NCI-H1930 (cell line): ENCODE measurements at places on chromosomes 7 and 10.

DNA sequence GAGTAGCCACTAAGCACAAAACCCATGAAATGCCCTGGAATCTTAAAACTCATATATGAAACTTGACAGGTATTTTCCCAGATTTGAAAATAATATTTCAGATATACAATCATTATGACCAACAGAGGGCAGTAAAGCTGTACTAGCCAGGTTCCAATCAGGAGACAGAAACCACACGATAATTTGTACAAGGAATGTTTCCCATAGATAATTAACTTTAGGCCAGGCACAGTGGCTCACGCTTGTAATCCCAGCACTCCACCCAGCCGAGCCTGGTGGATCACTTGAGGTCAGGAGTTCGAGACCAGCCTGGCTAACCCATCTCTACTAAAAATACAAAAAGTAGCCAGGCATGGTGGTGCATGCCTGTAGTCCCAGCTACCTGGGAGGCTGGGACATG is 31.0 kb upstream of the NUB1 start:
- DNase-seq, result no peak

GRCh38 chr7:77321300-77321699 is 94.8 kb downstream of the GSAP start:
- no peak for DNase-seq

- DNase-seq, result no peak
Observed at GRCh38 chr10:132076578-132077081, 10.9 kb downstream of the JAKMIP3 start.

DNA sequence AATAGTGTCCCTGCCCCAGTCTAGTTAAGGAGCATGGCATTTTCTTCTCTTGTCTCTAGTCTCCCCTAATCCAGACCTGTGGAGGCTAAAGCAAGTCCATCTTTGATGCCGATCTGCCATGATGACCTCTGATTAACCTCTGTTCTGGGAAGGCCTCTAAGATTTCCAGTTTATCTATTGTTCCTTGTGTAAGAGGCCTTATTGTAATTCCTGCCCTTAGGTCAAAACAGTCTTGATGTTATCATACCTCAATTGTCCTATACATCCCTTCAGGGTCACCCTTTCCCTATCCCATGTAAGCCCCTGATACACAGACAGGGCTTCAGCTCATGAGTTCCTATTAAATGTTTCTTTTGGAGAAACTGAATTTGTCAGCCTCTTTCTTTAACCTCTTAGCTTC is 4.9 kb upstream of the ZMIZ2 start:
- no peak for DNase-seq

- no peak for DNase-seq
Observed at GRCh38 chr10:123868038-123869019, 23.3 kb downstream of the CPXM2 start.

GRCh38 chr10:71693377-71693776 is 26.2 kb downstream of the C10orf105 start:
- DNase-seq, result no peak
